ENCODE measurements at places on chromosomes 5 and 9. TPM values are rescaled to one million over a fixed set of nuclear protein-coding genes. Genes with fewer than 3 reads are reported as not detected.

DNA sequence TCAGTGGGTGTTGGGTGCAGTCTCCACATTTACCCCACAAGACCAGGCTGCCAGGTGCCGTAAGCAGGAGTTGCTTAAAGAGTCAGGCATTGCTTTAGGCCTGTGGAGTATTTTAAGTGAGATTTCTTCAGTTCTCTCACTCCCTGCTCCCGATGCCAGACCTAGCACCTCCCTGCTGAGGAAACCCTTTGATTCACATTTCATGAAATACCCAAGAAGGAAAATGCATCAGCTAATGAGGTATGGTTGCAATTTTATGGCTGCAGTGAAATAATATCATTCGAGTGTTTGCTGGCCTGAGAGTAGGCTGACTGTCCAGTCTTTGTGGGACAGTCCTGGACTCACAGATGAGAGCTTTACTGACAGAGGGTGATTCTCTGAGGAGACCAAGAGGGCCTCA, 67.4 kb upstream of the CTSL start:
- DNase-seq: no peak

GRCh38 chr5:173108914-173109313, 35.4 kb upstream of the BNIP1 start:
- DNase-seq: no peak

DNA sequence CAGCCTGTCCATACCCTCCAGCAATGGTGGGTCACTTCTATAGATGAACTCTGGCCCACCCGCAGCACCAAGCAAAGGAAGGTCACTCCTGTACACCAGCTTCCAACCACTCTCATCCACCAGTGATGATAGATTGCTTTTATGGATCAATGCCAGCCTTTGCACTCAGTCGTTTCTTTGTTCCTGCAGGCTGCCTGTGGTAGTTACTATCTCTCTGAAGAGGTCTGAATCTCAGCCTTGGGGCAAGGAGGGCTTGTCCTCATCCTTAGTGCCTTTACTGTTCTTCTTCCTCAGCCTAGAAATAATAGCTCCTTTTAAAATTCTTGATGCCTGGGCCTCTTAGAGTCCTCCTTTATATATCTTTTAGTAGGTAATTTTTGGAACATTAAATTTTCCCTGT, 100.8 kb downstream of the TMC1 start:
- DNase-seq: no peak

- no peak for DNase-seq
These were observed 4.6 kb downstream of the CDKN2A start for GRCh38 chr9:21989440-21990189.

GRCh38 chr5:963673-964531, 44.7 kb upstream of the NKD2 start:
- DNase-seq: no peak

- DNase-seq: no peak
These were observed 23.0 kb downstream of the FNIP1 start for GRCh38 chr5:131773805-131774204.

DNA sequence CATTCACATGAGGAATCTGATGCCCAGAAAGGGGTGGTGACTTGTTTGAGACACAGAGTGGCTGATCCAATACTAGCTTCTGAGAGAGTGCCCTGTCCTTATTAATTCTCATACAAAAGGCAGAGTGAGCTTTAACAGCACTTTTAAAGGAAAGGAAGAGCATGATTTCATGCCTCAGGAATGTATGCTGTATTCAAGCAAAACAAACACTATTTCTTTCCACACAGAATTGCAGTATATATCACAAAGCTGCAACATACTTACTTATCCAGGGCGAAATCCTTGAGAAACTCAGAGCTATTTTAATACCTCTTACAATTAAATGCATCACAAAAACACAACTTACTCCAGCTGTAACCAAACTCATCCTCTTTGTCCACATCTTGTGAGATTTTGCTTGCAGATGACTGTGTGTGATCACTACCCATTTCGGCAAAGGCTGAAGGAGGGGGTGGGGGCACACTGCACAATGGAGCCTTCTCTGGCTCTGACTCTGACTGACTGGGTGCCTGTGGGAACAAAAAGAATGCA, 139.8 kb downstream of the MPDZ start:
- DNase-seq: peak; percentile 79

DNA sequence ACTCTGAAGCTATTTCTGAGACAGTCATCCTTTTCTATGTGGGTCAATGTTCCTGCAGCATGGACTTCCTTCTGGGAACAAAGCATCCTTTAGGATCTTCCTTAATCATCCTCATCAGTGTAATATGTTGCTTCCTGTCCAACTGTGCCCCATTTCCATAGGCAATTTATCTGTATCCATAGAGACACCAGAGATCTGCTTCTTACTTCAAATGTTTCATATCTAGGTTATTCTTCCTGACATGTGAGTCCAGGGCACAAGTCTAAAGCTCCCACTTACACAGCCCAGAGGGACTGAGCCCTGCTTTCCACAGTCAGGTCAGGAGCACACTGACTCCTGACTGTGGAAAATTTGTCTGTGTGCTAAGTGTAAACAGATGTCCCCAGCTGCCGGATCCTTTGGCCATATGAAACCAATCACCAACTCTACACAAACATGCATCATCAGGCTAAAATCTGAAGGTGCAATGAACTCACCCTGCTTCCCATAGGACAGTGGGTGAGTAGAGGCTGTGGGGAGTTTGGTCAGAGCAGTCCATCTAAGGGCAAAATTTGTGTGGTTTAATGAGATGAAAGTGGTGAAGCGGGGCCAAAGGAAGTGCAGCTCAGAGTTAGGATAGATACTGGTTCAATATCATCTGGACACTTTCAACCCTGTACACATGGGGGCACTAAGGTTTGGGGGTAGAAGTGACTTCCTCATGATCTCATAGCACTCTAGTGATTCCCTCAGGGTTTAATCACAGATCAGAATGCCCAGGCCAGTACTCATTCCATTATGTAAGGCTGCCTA, 85.2 kb upstream of the TNC start:
- peak; percentile 47 for DNase-seq

DNA sequence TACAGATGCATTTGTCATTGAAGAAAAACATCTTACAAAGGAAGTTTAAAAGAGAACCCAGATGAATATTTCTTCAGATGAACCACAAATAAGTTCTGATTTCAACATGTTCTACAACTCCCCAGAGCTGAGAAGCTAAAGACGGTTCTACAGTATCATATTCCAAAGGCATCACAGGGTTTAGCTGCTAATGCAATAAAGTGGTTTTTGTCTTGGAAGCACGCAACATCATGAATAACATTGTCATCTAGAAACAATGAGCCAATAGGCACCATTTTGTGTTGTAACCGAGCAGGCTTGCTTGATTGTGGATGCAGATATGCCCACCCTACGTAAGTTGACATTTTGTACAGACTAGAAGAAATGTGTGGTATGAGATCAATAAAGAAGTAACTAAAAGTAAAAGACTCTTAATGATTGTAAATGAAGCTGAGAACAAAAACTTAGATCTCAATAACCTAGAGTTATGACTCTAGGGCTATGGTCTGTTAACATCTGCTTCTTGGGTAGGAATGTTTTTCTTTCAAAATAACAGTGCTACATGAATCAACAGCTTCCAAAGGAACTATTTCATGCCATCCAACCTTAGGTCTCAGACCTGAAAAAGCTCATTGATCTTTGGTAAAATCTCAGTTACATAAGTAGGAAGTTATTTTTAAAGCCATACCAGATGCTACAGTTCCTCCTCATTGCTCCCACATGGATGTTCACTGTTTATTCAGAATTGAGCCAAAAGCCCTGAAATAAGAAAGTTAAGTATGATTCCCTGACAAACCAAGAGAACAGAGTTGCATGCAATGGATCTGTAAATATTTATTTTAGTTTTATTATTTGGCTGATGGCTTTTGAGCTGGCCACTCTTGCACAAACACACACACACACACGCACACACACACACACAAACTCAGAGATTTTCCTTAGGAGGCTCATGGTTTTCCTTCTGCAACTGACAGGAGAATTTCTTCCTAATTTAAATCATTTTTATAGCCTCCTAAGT, 118.7 kb upstream of the SLCO6A1 start:
- peak; percentile 70 for DNase-seq

DNA sequence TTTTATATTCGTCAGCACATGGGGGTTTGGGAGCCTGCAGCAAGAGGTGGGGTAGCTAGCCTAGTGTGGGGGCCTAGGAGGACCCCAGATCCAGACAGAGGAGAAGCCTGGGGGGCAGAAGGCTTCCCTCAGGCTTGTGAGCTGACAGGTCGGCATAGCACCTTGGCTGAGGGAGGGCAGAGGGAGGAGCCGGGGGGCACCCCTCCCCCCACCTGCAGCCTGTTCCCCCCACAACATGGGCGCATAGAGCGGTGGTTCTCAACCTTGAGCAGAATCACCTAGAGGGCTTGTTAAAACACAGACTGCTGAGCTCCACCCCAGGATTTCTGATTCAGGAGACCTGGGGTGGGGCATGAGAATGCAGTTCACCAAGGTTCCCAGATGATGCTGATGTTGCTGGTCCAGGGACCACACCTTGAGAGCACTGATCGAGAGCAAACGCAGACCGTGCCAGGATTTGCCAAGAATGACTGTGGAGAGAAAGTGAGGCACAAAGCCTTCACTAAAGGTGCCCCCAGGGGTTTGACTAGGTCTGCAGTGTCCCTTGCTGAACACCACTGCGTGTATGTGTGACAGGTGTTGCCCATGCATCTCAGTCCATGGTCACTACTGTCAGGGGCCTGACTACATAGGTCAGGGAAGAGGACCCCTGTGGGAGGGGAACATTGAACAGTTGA, 163.3 kb downstream of the MACROH2A1 start:
- DNase-seq: no peak

DNA sequence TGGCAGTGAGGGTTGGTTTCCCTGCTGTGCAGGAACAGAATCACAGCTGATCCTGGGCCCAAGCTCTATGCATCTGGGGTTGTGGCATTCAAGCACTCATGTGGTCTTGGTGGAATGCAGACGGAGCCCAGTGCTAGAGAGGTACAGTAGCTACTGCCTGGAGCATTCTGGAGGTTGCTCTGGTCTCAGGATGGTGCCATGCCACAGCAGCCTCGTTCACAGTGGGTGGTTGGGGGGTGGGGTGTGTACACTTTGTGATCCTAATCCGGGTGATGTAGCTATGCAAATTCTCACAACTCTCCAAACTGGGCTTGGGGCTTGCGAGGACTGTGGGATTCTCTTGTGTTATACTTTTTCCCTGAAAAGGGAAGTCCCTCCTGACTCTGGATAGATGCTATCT, 45.2 kb downstream of the FGD3 start:
- no peak for DNase-seq

GRCh38 chr9:34372467-34373011, 4.2 kb downstream of the MYORG start:
- DNase-seq: no peak

- DNase-seq: no peak
These were observed 888.8 kb downstream of the CDH18 start for GRCh38 chr5:19099195-19099594.

GRCh38 chr5:31853398-31854135, 214.6 kb downstream of the PDZD2 start:
- DNase-seq: no peak

DNA sequence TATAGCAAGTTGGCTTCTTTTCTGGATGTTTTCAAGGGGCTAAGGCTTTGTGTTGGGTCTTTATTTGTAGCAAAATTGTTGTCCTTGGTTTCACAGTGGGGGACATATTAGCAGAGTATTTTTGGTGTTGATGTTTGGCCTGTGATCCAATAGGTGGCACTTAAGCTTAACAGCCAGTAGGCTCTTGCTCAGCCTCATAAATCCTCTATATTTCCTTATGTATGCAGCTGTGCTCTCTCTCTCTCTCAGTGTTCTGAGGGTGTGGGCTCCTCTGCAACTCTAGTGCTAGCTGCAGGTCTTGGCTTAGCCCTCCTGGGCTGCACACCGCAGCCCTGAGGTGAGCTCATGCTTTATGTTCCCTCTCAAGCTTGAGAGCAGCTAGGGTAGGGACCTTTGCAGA, 195.0 kb upstream of the GHR start:
- no peak for DNase-seq

DNA sequence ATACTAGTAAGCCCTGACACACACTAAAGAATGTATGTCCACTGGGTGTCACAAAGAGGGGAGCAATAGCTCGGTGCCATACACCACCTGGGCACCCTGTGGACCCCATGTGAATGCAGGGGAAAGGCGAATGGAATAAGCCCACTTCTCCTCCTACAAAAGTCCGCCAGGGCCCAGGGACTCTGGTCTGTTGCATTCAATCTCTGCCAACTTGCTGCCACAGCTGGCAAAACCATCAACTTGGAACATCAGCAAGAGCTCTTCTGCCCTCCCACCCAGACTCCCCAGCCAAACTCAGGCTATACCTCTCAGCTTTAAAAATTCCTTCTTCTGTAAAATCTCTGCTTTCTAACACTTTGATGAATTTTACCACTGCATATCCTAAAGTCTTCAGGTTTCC, 54.5 kb downstream of the PFDN1 start:
- no peak for DNase-seq

- DNase-seq: no peak
These were observed 107.2 kb upstream of the STC2 start for GRCh38 chr5:173435447-173435846.

- no peak for DNase-seq
These were observed 110.0 kb downstream of the PSAT1 start for GRCh38 chr9:78406933-78407332.

DNA sequence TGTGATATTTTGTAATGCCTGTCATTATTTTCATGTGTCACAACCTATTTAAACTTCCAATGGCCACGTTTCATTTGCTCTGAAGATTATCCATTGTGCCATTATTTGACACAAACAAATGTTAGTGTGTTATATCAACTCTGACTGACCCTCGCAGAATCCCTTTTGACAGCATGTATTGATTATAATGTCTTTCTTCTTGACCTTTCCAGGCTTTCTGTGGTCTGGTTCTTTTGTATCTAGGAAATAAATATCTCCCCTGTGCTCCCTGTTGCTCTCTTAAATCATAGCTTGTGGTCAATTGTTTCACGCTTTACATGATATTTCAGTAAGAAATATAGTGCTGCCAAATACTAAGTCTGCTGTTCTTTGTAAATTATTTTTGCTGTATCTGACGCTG, 442.6 kb downstream of the SEMA5A start:
- DNase-seq: no peak

- DNase-seq: peak; percentile 83
These were observed 85.0 kb downstream of the LURAP1L start for GRCh38 chr9:12859704-12860251.

- DNase-seq: no peak
These were observed 577 bp downstream of the RNF145 start for GRCh38 chr5:159208514-159209437.

The SPINK6 gene
- not detected for total RNA-seq

The MAMDC4 gene
- total RNA-seq: 7.2 TPM

The PIP5KL1 gene
- total RNA-seq: 2.0 TPM

The HAND1 gene
- total RNA-seq: not detected

The TMEM174 gene
- total RNA-seq: not detected

The CCDC112 gene
- 12.4 TPM for total RNA-seq

The PDLIM7 gene
- 281 TPM for total RNA-seq

The ECSCR gene
- total RNA-seq: 0.40 TPM

The TCERG1 gene
- total RNA-seq: 50.0 TPM

The ADAMTS13 gene
- total RNA-seq: 2.3 TPM

The LECT2 gene
- total RNA-seq: not detected
